Right atrium auricular region (tissue), 2 donors: ENCODE measurements at places on chromosomes 6 and 20. TPM values are rescaled to one million over a fixed set of nuclear protein-coding genes. Genes with fewer than 3 reads are reported as not detected.

- no peaks in the 10 kb centered on the region for H3K36me3 ChIP-seq
- no peaks in the 10 kb centered on the region for H3K27me3 ChIP-seq
- no peak overlapping the region for H3K4me3 ChIP-seq
- H3K4me1 ChIP-seq, result peaks cover 20% of the 10 kb centered on the region
- no peak overlapping the region for H3K27ac ChIP-seq
These were observed 196.2 kb downstream of the BTBD9 start for GRCh38 chr6:38443352-38444144.

GRCh38 chr20:40291493-40292135 is 397.4 kb downstream of the MAFB start:
- H3K4me3 ChIP-seq, result no peak overlapping the region
- no peaks in the 10 kb centered on the region for H3K4me1 ChIP-seq
- H3K27ac ChIP-seq, result no peak overlapping the region
- no peak for DNase-seq
- no peaks in the 10 kb centered on the region for H3K27me3 ChIP-seq

DNA sequence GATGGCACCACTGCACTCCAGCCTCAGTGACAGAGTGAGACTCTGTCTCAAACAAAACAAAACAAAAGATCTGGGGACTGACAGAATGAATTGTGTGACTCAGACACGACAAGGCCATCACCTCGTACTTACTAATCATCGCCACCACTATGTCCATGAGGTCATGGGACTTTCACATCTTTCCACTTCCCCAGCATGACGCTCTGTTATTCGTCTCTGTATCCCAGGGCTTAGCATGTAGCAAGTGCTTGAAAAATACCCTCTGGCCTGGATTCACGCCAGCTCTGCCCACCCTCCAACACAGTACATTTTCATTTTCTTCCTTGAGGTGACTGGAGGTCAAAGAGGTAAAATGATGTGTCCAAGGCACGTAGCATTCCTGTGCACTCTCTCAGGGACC is 27.8 kb downstream of the FGD2 start:
- no peak overlapping the region for H3K4me3 ChIP-seq
- H3K27me3 ChIP-seq, result no peaks in the 10 kb centered on the region
- no peak overlapping the region for H3K27ac ChIP-seq
- H3K36me3 ChIP-seq, result no peaks in the 10 kb centered on the region
- no peaks in the 10 kb centered on the region for H3K4me1 ChIP-seq

DNA sequence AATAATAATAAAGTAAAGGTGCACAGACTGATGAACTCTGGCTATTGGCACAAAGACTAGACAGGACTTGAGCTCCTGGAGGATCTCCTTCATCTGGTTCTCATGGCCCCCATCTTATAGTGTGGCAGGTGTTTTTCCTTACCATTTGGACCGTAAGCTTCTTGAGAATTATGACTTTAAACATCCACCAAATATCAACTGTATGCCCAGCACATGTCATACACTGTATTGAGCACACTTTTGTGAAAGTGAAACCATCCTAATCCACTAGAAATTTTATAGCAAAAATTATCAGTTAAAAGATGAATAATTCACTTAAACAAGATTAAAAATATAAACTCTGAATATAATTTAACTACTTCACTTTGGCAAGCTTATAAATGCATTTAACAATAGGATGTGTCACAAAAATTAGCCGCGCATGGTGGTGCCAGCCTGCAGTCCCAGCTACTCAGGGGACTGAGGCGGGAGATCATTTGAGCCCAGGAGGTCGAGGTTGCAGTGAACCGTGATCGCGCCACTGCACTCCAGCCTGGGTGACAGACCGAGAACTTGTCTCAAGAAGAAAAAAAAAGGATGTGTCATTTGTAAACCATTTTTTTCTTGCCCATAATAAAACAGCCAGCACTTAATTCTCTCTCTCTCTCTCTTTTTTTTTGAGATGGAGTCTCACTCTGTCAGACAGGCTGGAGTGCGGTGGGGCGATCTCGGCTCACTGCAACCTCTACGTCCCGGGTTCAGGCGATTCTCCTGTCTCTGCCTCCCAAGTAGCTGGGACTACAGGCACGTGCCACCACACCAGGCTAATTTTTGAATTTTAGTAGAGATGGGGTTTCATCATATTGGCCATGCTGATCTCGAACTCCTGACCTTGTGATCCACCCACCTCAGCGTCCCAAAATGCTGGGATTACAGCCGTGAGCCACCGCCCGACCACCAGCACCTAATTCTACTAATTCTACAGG is 9.1 kb downstream of the HIVEP2 start:
- no peaks in the 10 kb centered on the region for H3K4me1 ChIP-seq
- no peaks in the 10 kb centered on the region for H3K36me3 ChIP-seq
- H3K27me3 ChIP-seq, result no peaks in the 10 kb centered on the region
- H3K27ac ChIP-seq, result no peak overlapping the region

- no peaks in the 10 kb centered on the region for H3K27me3 ChIP-seq
- no peak overlapping the region for H3K4me3 ChIP-seq
- H3K27ac ChIP-seq, result peak overlapping the region; percentile 86
These were observed 33.6 kb downstream of the GFOD1 start for GRCh38 chr6:13453771-13454251.

DNA sequence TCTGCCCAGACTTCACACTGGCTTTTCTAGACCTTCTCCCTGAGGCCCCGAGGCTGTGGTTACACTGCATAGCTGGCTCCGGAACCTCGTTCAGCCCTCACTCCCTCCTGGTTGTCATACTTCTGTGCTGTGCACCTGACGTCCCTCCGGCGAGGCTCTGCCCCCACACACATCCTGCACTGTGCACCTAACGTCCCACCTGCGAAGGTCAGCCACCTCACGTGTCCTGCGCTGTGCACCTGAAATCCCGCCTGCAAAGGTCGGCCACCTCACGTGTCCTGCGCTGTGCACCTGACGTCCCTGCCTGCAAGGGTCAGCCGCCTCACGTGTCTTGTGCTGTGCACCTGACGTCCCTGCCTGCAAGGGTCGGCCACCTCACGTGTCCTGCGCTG is 111.0 kb upstream of the FRMD1 start:
- H3K36me3 ChIP-seq, result no peaks in the 10 kb centered on the region
- H3K27ac ChIP-seq, result no peak overlapping the region
- DNase-seq, result no peak
- H3K4me1 ChIP-seq, result no peaks in the 10 kb centered on the region
- no peaks in the 10 kb centered on the region for H3K27me3 ChIP-seq

DNA sequence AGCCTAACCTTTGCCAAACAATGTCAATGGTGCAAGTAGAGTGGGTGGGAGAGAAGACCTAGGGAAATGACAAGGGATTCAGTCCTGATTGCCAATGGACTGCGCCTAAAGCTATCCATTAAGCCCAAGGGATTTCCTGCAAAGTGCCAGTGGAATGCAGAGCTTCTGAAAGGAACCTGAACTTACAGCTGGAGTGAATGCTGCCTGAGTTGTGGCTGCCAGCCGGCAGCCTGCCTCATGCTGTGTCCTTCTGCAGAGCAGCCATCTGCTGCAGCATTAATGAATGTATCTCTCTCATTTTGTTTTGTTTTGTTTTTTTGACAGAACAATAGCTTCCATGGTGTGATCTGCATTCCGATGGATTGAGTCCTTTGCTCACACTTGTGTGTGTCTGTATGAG is 44.7 kb downstream of the SLC35F1 start:
- no peaks in the 10 kb centered on the region for H3K36me3 ChIP-seq
- no peak overlapping the region for H3K4me3 ChIP-seq
- H3K27me3 ChIP-seq, result no peaks in the 10 kb centered on the region
- no peak overlapping the region for H3K27ac ChIP-seq
- no peaks in the 10 kb centered on the region for H3K4me1 ChIP-seq
- DNase-seq, result no peak

DNA sequence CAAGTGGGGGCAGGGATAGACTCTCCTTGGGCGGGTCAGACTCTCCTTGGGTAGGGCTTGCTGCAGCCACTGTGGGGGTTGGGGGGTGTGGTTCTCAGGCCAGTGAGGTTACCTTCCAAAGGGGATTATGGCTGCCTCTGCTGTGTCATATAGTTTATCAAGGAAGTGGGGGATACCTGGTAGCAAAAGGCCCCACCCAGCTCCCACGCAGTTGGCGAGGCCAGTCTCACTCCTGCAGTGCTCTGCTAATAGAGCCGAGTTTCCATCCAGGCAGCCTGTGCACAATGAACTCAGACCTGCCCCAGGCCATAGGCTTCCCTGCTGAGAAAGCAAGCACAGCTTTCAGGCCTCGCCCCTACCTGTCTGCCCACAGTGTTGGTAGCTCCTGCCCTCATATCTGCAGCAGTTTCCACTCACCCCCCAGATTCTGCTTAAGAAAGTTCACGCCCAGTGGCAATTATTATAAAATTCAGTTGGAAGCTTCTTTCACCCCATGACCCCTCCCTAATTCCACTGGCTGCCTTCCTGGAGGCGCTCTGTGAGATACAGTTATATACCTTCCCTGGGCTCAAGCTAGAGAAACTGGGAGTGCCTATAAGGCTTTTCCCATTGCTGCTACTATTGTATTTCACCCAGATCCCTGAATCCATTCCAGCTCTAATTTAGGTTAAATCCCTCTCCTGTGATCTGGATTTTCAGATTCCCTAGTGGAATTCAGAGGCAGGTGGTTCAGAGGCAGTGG is 56.1 kb downstream of the HDDC2 start:
- no peak for DNase-seq
- H3K27ac ChIP-seq, result no peak overlapping the region
- H3K36me3 ChIP-seq, result no peaks in the 10 kb centered on the region
- no peak overlapping the region for H3K4me3 ChIP-seq
- no peaks in the 10 kb centered on the region for H3K4me1 ChIP-seq

GRCh38 chr20:33649201-33649681 is 12.9 kb upstream of the C20orf144 start:
- no peaks in the 10 kb centered on the region for H3K4me1 ChIP-seq
- no peaks in the 10 kb centered on the region for H3K27me3 ChIP-seq
- H3K36me3 ChIP-seq, result peaks cover 16% of the 10 kb centered on the region
- no peak overlapping the region for H3K4me3 ChIP-seq
- peak; percentile 79 for DNase-seq

DNA sequence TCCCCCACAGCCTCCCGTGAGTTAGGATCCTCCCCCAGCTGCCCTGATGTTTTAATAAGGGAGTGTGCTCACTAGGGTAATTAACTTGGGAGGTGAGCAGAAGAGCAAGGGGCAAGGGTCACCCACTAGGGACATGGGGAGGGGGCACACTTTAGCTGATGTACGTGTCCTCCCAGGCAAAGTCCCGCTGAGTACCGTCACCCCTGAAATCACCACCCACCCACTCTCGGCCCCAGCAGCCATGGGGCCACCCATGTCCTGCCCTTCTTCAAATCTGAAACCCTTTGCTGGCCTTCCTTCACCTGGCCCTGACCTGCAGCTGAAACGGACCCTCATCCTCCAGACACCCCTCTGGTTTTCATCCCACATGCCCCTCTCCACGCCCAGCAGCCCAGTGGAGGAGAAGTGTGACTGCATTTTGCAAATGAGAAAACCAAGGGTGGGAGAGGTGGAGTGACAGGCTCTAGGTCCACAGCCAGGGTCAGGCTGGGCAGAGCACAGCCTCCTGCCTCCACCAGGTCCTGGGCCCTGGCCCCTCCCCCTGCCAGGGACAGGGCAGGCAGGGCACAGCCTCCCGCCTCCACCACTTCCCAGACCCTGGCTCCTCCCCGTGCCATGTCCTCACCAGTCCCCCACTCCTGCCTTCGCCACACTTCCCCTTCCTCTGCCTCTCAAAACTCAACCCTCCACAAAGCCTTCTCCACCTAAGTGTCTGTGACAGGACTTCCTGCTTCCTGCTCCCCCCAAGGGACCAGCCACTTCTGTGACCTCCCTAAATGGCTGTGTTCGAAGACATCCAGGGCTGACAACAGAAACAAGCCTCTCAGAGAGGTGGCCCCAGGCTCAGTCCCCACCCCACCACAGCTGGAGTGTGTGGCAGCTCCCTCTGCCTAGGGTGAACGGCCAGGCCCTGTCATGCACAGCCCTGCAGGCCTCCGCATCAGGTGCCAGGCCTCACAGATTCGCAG is 15.1 kb downstream of the ACSS1 start:
- H3K4me3 ChIP-seq, result no peak overlapping the region
- H3K36me3 ChIP-seq, result peaks cover 21% of the 10 kb centered on the region
- H3K4me1 ChIP-seq, result no peaks in the 10 kb centered on the region
- DNase-seq, result no peak

- no peak overlapping the region for H3K27ac ChIP-seq
- H3K27me3 ChIP-seq, result no peaks in the 10 kb centered on the region
- no peak for DNase-seq
- H3K36me3 ChIP-seq, result peaks cover 6% of the 10 kb centered on the region
- H3K4me3 ChIP-seq, result no peak overlapping the region
These were observed 3.4 kb downstream of the OGFRL1 start for GRCh38 chr6:71292001-71292400.

GRCh38 chr20:47358672-47359529 is 2.4 kb upstream of the ZMYND8 start:
- no peaks in the 10 kb centered on the region for H3K36me3 ChIP-seq
- peak; percentile 91 for DNase-seq
- H3K4me3 ChIP-seq, result no peak overlapping the region
- no peaks in the 10 kb centered on the region for H3K27me3 ChIP-seq

GRCh38 chr6:143348531-143348930 is 102.0 kb downstream of the ADAT2 start:
- H3K27ac ChIP-seq, result no peak overlapping the region
- no peak overlapping the region for H3K4me3 ChIP-seq
- H3K4me1 ChIP-seq, result no peaks in the 10 kb centered on the region
- no peaks in the 10 kb centered on the region for H3K36me3 ChIP-seq
- DNase-seq, result no peak
- H3K27me3 ChIP-seq, result no peaks in the 10 kb centered on the region

- H3K27ac ChIP-seq, result no peak overlapping the region
- H3K27me3 ChIP-seq, result no peaks in the 10 kb centered on the region
- no peaks in the 10 kb centered on the region for H3K36me3 ChIP-seq
- H3K4me1 ChIP-seq, result peaks cover 40% of the 10 kb centered on the region
- H3K4me3 ChIP-seq, result no peak overlapping the region
- DNase-seq, result no peak
These were observed 7.4 kb downstream of the SNX9 start for GRCh38 chr6:157830354-157831017.

DNA sequence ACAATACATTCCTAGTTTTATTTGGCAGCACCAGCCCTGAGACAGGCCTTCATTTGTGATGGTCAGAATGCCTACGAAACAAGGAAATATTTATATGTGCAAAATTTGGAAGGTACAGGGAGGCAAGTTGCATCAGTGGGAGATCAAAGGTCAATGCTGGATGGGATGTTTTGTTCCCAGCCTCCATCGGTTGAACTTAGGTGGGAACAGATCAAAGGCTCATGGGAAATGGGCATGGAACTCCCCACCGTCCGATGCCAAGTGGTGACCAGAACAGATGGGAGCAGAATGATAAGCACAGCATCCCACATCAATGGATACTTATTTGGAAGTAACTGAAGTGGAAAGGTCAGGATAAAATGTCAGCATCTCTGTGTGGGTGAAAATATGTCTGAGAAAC is 177.7 kb upstream of the TNFAIP3 start:
- no peak overlapping the region for H3K27ac ChIP-seq
- no peaks in the 10 kb centered on the region for H3K36me3 ChIP-seq

Gene COL19A1
- total RNA-seq, result 2.7 TPM

Gene POPDC3
- 39.3 TPM for total RNA-seq

Gene ANKS1A
- total RNA-seq, result 26.7 TPM

Gene RSPO3
- 0.75 TPM for total RNA-seq

Gene STMND1
- not detected for total RNA-seq

Gene GPR63
- 0.37 TPM for total RNA-seq

Gene NKX2-2
- total RNA-seq, result not detected

Gene NRM
- 4.2 TPM for total RNA-seq
